Smooth muscle cell of the pulmonary artery (primary cell): ENCODE measurements at places on chromosomes 11 and 22. TPM values are rescaled to one million over a fixed set of nuclear protein-coding genes. Genes with fewer than 3 reads are reported as not detected.

LRRC55 gene
- total RNA-seq: not detected in 2 replicates

FAM111A gene
- total RNA-seq: 28.1 and 33.0 TPM in 2 replicates

GGTLC3 gene
- total RNA-seq: not detected in 2 replicates

CALCA gene
- not detected in 2 replicates for total RNA-seq

BACE1-AS gene
- total RNA-seq: 5.4 and 5.7 TPM in 2 replicates

C11orf16 gene
- total RNA-seq: not detected in 2 replicates

SMTNL1 gene
- not detected in 2 replicates for total RNA-seq

OR51E2 gene
- total RNA-seq: 0.33 TPM in 1 of 2 replicates, not detected in the other

PAK1 gene
- total RNA-seq: 21.4 and 24.5 TPM in 2 replicates

VSIG2 gene
- total RNA-seq: not detected in 2 replicates

CD248 gene
- 51.9 and 182 TPM in 2 replicates for total RNA-seq

OR52A1 gene
- total RNA-seq: not detected in 2 replicates

OR8D4 gene
- total RNA-seq: not detected in 2 replicates

OPCML gene
- 0.43 and 0.65 TPM in 2 replicates for total RNA-seq

RAB3IL1 gene
- total RNA-seq: 11.0 and 11.8 TPM in 2 replicates

GSTT2 gene
- total RNA-seq: not detected in 2 replicates

SF1 gene
- 79.8 and 91.2 TPM in 2 replicates for total RNA-seq

TIGD3 gene
- total RNA-seq: 0.07 and 0.13 TPM in 2 replicates

OR8D1 gene
- total RNA-seq: not detected in 2 replicates

CD3E gene
- not detected in 2 replicates for total RNA-seq

FDXACB1 gene
- total RNA-seq: 1.9 and 3.2 TPM in 2 replicates
